ENCODE measurements at places on chromosomes 7 and 10.

- no peak for DNase-seq
These were observed 655.0 kb downstream of the SDK1 start for GRCh38 chr7:3955751-3956696.

GRCh38 chr7:22577470-22578001 is 77.5 kb upstream of the STEAP1B start:
- peak; percentile 97 for DNase-seq

DNA sequence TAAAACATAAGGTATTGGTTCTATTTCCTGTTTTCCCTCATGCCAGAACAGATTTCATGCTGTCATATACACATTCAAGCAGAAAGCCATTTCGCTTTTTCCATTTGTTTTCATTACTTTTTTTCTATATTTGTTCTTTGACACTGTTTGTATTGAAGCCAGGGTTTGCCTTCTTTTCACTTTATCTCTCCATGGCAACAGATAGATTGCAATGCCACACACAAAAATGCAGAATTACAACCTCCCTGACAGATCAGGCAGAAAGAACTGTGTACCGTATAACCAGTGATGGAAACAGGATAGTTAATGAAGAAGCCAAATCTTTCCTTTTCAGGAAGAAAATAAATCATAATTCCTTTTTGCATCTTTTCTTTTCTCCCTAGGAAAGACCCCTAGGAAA is 103.0 kb upstream of the PCGF5 start:
- DNase-seq, result no peak

DNA sequence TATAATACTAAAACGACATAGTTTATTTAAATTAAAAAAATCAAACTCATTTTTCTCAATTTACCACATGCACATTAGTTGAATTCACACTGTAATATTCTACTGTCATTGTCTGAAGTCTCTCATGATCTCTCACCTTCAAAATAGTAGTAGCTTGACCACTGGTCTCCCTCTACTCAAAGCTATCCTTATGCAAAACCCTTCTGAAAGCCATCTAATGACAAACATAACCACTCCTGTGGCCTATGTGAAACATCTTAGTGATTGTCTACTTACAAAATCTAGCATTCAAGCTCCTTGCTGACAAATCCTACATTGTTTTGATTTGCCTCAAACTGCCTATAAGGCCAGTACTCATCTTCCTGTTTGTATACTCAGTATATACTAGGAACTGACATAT is 606.0 kb upstream of the GHITM start:
- no peak for DNase-seq

DNA sequence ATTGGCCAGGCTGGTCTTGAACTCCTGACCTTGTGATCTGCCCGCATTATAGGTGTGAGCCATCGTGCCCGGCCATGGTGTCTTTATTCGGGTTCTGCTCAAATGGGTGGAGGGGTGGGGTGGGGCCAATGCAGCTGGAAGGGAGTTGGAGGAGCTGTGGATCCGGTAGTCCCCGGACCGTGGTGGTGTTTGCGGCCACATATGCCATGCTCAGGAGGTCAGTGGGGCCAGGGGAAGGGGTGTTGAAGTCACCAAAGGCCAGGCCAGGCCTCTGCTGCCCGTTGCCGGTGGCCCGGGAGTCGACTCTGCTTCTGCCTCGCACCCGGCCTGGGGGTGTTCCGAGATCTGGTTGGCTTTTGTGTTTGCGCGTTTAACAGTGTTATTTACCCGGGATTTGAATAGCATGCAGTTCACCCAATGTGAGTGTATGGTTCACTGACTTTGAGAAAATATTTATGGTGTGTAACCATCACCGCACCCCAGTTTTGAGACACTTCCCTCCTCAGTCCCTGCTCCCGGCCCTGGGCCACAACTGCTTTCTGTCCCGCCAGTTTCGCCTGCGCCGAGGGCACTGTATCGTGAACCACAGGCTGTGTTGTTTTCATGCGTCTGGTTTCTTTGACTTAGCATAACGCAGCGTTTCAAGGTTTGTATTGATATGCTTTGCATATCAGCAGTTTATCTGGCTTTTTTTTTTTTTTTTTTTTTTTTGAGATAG is 10.7 kb downstream of the INPP5A start:
- no peak for DNase-seq

DNA sequence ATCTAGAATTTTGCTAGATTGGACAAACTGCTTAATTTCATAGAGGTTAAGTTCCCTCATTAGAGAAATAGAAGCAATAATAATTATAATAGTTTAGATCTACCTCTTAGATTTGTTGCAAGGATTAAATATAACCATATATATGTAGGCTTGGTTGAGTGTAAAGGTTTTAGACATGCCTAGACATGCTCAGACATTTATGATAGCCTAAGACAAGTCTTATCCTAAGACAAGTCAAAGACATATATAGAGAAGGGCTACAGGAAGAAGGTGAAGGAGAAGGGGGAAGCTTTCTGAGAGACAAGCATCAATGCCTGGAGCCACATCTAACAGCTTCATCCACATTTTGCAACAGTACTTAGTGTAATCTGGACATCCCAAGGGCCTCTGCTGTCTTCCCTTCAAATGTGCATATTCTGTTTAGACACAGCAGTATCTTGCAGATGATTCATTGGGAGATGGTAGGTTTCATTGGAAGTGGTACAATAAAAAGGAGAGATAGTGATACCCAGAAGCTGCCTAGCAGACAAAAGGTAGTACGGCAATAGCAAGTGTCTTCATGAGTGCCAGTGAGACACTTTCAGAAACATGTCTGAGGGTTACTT is 146.5 kb downstream of the HGF start:
- no peak for DNase-seq

GRCh38 chr7:18546576-18546975 is 51.0 kb downstream of the HDAC9 start:
- DNase-seq, result no peak

DNA sequence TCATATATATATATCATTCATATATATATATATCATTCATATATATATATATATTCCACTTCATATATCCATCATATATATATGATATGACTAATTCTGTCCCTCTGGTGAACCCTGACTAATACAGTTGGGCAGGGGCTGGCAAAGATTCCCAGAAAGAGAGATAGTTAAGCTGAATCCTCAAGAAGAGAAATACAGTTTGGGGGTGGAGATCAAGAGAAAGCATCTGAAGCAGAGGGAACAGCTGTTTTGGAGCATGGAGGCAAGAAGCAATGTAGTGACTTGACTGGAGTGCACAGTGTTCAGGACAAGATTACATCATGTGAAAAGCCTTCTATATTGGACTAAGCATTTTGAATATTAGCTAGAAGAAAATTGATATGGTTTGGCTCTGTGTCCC is 540.7 kb downstream of the MAGI2 start:
- DNase-seq, result peak; percentile 15

DNA sequence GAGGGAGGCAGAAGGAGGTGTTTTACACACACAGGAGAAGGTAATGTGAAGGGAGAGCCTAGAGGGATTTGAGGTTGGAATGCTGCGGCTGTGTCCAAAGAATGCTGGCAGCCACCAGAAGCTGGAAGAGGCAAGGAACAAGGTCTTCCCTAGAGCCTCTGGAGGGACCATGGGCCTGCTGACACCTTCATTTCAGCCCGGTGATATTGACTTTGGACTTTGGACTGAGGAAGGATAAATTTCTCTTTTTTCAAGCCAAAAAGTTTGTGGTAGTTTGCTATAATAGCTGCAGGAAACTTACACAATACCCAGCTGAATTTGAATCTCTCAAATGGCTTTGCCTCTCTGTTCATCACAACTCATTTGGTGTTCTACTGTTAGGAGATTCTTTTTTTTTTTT is 34.6 kb downstream of the UBN2 start:
- no peak for DNase-seq

- no peak for DNase-seq
These were observed 21.0 kb downstream of the ANKRD30A start for GRCh38 chr10:37146443-37146842.

GRCh38 chr7:49486974-49487829 is 286.2 kb upstream of the VWC2 start:
- no peak for DNase-seq

GRCh38 chr7:100680576-100681271 is 7.2 kb downstream of the GNB2 start:
- DNase-seq, result no peak

GRCh38 chr10:61456095-61456789 is 3.1 kb upstream of the TMEM26 start:
- no peak for DNase-seq

DNA sequence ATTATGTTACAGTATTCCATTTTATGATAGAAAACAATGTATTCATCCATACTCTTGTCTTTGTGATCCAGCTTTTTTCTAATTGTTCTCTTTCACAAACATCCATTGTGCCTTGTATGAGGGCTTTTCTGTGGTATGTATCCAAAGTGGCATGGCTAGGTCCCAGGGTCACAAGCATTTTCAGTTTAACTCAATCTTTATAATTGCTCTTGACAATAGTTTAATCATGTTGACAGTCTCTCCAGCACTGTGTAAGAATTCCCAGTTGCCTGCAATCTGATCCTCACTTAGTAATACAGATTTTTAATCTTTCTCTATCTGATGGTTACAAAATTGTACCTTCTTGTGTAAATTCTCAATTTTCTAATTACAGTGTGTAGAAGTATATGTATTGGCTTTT is 533.4 kb downstream of the NEBL start:
- DNase-seq, result no peak

DNA sequence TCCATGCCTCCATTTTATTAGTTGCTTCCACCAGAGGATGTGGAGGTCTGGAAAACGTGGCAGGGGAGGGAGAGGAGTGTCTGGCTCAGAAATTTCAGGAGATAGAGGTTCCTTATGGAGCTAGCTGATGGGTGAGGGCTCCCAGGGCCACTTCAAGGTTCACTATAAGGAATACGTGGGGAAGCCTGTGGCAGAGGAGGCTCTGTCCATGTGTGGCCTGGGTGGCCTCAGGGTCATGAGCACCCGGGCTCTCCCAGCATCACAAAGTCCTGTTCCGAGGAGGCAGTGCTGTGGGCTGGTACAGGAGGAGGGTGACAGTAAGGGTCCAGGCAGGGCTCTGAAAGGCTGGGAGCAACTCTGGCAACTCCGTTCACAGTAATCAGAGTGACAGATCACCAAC is 24.6 kb downstream of the ARHGAP22 start:
- DNase-seq, result no peak

Measured in fibroblast of skin of left biceps (primary cell).